ENCODE measurements at places on chromosomes 7 and 10.

DNA sequence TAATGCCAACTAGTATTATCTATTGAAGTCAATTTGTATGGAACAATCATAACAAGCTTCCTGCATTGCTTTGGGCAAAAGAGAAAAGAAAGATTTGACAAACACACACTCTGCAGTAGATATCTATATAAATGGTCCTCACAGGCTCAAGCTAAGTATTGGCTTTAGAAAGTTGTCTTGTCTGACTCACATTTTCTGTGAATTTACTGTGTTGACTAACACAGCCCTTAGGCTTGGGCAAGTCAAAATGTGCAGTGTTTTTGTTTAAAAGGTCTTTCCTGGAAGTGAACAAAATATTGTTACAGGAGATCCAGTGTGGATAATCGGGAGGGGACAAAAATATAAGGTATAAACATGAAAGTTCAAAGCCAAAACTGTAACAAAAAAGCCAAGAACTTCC, 194.4 kb downstream of the RELN start:
- DNase-seq = no peak

DNA sequence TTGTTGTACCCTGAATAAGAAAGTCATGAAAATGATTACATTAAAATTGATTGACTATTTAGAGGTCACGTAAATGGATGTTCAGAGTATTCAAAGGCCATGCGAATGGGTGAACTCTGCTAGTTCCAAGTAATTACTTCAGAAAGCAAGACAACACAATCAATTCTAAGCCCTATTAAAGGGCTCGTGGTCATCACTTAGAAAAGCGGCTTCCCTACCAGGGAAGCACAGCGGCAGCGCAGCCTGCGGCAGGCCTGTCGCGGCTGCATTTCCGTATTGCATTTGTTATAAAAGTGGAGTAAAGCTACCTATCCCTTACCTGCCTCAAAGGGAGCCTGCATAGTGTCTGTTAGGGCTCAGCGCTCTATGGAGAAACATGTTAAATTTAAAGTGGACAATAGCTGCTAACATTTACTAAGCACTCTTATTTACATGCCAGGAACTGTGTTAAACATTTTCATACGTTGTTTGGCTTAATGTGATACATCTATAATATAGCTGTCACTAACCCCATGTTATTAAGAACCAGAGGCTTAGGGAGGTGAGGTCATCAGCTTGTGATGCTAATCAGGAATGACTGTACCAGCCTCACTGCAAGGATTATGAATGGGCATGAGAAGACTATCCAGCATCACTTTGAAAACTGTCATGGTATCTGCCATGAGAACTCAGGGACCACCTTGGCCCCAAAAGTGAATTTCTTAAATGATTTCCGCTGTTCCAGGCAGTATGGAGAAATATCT, 187.5 kb downstream of the CELF2 start:
- DNase-seq = no peak

GRCh38 chr7:31695859-31696614, 9.0 kb downstream of the PPP1R17 start:
- DNase-seq = no peak

DNA sequence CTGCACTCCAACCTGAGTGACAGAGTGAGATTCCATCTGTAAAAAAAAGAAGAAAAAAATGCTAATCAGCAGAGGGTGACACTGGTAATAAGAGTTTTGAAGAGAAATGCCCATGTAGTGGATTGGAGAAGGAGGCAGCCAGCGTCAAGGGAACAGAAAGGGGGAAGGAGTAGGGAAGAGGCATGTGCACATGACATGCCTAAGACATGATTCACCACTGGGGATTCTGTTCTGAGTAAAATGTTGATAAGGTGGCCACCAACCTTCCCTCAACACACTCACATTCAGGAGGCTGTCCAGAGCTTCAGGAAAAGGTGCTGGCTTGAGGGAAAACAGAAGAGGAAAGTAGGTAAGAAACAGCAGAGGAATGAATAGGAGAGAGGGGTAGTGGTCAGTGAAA, 39.9 kb downstream of the AKR1D1 start:
- no peak for DNase-seq

DNA sequence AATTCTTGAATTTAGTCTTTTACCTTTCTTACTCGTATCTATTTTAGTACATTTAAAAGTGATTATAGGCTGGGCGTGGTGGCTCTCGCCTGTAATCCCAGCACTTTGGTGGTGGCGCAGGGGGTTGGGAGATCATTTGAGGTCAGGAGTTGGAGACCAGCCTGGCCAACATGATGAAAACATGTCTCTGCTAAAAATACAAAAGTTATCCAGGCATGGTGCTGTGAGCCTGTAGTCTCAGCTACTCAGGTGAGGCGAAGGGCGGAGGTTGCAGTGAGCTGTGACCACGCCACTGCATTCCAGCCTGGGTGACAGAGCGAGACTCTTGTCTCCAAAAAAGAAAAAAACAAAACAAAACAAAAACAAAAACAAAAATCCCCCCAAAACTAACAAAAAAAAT, 12.2 kb downstream of the PRKCQ start:
- DNase-seq = no peak

DNA sequence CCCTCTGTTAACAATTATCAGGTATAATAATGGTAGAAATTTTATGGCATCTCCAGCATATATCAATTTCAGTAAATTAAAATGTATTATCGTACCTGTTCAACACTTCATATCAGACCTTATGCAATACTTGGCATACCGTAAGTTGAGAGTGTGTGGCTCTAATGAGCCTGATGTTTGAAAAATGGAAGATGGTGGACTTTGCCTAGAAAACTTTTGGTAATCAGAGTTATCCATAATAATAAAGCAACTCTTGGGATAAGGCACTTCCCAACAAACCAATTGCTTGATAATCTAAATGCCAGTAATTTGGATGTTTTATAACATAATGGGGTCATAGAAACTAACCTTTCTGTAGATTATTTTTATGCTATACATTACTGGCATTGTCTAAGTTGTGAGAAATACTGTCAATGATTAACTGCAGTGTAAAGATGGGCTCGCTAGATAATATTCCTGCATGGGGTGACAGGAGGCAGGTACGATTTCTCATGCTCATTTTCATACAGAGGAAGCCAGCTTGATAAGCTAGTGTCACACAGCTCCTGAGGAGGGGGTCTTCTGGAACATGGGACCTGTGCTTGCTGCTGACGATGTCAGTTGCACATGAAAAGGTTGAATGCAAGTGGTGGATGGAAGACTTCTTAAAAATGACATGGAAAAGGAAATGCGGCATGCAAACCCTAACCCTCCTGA, 27.8 kb upstream of the DMBT1 start:
- DNase-seq = no peak

GRCh38 chr10:101000915-101001658, 1.5 kb downstream of the LZTS2 start:
- DNase-seq = no peak

GRCh38 chr7:136086712-136087111, 109.6 kb upstream of the MTPN start:
- peak; percentile 95 for DNase-seq

DNA sequence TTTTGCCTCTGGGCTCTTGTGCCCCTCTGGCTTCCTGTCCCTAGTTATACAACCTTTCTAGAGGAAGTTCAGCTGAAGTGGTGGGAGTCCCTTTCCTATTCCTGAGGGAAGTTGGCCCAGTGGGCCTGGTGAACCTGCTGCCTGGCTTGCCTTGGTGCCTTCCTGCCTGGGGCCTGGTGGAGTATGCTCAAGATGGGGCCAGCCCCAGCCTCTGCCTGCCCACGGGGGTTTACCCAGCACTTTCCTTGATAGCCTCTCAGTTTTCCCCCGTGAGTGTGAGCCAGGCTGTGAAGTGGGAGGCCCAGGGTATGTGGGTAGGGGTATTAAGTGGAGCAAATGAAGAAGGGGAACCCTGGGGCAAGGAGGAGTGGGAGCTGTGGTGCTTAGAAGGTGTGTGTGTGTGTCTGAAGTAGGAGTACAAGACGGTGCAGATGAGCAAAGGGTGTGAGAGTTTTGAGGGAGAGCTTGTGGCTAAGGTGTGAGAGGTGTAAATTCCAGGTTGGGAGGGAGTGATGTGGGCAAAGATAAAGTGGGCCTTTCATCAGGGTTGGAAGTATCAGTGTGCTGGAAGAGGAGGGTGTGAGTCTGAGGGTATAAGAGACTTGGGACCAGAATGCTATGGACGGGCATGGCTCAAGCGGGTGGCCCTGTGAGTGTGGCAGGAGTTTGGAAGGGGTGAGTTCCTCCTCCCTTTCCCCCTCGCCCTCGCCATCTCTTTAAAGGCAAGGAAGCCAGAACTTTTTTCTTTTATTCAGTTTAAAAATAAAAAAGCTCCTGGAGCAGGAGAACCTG, 10.9 kb upstream of the PAX2 start:
- no peak for DNase-seq

DNA sequence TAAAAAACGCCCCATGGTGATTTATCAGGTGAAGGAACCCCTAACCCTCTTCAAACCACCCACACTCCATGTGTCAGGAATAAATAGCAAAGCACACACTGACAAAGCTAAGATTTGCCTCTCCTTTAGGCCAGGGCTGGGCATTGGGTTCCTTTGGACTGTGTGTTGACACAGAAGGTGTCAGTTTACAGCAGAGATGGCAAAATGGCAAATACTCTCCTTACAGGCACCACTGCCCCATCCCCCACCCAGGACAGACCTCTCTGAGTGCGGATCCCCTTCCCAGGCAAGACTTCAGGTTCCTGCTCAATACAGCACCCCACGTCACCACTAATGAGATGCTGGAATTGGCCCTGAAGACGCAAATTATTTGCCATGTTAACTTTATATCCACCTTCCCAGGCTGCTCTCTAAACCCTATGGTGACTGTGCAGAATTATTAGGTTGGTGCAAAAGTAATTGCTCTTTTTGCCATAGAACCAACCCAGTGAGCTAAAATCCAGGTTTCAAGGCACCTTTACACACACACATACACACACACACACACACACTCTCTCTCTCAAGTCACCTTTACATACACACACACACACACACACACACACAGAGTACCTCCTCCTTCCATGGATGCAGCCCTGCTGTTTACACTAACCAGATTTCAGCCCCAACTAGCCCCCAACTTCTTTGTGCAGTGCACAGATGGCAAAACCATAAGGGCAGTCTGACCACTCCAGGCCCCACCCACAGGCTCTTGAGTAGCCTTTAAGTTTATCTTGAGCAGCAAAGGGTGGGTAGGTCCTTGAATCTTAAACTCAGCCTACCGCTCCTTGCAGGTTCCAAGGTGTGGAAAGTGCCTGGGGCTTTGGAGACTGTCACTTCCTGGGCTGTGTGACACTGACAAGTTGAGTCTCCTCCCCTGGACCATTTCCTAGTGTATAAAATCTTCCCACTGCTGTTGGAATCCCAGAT, 4.0 kb upstream of the ZCCHC24 start:
- no peak for DNase-seq

GRCh38 chr10:112271982-112272381, 11.2 kb upstream of the TECTB start:
- no peak for DNase-seq

GRCh38 chr10:99784016-99784726, 1.7 kb downstream of the ABCC2 start:
- DNase-seq = no peak

GRCh38 chr7:77393261-77393660, 22.9 kb downstream of the GSAP start:
- no peak for DNase-seq

GRCh38 chr7:135859538-135859937, 110.9 kb upstream of the FAM180A start:
- no peak for DNase-seq

- DNase-seq = peak; percentile 18
These were observed 1.3 kb upstream of the ITPRIP start for GRCh38 chr10:104339469-104340110.

- peak; percentile 85 for DNase-seq
These were observed 46.6 kb downstream of the CCSER2 start for GRCh38 chr10:84375011-84375410.

GRCh38 chr7:158779061-158780000, 50.0 kb downstream of the ESYT2 start:
- DNase-seq = no peak

DNA sequence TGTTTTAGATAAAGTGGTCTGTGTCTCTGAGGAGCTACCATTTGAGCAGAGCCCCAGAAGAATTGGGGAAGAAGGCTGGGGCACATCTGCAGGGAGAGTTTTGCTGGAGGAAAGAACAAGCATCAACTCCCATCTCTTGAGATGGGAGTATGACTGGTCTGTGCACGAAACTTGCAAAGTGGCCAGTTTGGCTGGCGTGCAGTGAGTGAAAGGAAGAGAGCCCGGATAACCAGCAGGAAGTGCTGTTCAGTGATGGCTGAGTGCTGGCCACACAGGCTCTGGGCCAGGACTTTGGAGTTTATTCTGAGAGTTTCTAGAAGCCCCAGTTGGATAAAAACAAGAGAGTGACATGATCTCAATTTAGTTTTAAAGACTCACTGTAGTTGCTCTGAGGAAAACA, 34.4 kb upstream of the SVIL start:
- peak; percentile 6 for DNase-seq

GRCh38 chr10:86630079-86630478, 24.3 kb upstream of the OPN4 start:
- DNase-seq = no peak

GRCh38 chr10:78838141-78838657, 230.6 kb upstream of the ZMIZ1 start:
- no peak for DNase-seq

DNA sequence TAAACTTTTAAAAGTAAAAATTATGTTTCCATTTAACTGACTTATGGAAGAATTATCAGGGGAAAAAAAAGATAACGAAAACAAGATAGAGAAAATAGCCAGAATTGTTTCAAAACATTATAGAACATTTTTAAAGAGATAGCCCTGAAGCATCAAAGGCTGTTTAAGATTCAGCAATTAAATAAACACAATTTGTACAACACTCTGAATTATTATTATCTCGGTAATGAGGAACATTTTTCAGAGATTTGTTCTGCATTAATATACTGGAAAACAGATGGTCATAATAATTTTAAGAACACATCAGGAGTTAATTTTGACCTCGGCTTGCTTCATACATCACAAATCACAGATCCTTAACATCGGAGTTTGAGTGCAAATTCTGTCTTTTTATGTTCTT, 643.8 kb downstream of the SORCS1 start:
- no peak for DNase-seq

DNA sequence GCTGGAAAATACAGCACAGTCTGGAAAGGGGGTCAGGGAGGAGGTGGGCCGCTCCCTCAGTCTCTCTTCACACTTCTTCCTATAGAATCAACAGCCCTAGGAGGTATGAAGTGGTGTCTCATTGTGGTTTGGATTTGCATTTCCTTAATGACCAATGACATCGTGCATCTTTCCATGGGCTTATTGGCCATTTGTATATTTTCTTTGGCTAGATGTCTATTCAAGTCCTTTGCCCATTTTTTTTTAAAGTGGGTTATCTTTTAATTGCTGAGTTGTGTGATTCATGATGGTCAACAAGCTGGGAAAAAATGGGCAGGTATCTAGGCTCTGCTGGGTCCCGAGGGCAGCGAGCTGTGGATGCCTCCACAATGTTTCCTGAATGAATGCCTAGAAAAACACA, 29.1 kb downstream of the TMEM130 start:
- no peak for DNase-seq

DNA sequence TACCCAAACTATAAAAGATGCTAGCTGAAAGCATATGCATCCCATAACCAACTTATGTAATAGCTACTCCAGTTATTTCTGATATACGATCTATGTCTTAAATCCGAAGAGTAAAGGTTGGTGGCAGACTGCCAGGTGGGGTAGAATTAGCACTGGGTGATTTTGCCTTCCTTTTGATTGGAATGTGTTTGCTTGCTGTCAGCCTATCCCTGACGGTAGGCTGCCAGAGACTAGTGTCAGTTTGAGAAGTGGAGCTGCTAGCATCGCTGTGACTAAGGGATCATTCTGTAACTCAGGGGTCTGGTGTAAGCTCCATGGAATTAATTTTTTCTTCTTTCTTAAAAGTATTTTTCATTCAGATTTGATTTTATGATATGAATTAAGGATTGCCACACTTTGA, 9.5 kb upstream of the SEM1 start:
- no peak for DNase-seq

Measured in cerebellar cortex (tissue), 1 donor.